ENCODE measurements at places on chromosomes 6 and 20.

- H3K4me1 ChIP-seq = no peaks in the 10 kb centered on the region
- H3K4me3 ChIP-seq = no peak overlapping the region
- no peaks in the 10 kb centered on the region for H3K27me3 ChIP-seq
- no peak overlapping the region for H3K27ac ChIP-seq
- no peak for DNase-seq
These were observed 57.5 kb upstream of the BHLHE23 start for GRCh38 chr20:63064310-63064709.

DNA sequence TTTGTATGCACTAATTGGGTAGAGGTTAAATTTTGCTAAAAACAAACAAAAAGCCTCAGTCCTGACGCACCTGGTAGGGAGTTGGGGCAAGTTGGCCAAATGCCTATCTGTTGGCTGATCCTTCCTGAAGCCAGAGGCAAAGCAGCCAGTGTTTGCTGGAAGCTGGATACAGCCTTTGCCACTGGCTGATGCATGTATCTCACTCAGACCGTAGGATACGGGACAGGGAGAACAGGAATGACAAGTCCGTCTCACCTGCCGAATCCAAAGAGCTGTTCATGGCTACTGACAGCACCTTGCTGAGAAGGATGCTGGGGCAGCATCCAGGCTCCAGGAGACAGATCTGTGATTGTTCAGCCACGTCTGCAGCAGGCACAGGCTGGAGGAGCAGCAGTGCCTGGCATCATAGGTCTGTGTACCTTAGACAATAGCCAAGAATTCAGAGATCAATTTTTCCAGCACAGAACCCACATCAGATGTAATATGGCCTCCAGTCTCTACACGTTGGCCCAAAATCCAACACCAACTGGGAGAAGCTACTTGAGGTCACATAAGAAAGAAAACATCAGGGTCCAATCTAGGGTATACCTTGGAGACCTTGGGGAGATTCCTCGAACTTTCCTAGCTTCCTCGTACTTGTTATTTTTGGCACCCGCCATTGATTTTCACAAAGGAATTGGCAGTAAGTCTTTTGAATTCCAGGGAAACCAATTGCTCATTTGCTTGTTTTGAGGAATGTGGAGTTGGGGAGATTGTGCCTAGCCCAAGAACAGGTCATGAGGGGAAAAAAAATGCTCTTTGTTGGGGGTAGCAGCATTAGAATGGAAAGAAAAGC, 108.5 kb upstream of the ARMC2 start:
- H3K4me1 ChIP-seq = peaks cover 6% of the 10 kb centered on the region
- DNase-seq = no peak
- no peaks in the 10 kb centered on the region for H3K27me3 ChIP-seq
- H3K4me3 ChIP-seq = no peak overlapping the region
- H3K27ac ChIP-seq = no peak overlapping the region

- H3K27me3 ChIP-seq = no peaks in the 10 kb centered on the region
- peaks cover 34% of the 10 kb centered on the region for H3K4me1 ChIP-seq
- H3K4me3 ChIP-seq = no peak overlapping the region
- no peak overlapping the region for H3K27ac ChIP-seq
These were observed 14.1 kb upstream of the THBD start for GRCh38 chr20:23063581-23063980.

- H3K4me1 ChIP-seq = no peaks in the 10 kb centered on the region
- no peak overlapping the region for H3K4me3 ChIP-seq
- no peak overlapping the region for H3K27ac ChIP-seq
- no peaks in the 10 kb centered on the region for H3K36me3 ChIP-seq
- no peaks in the 10 kb centered on the region for H3K27me3 ChIP-seq
These were observed 116.2 kb upstream of the MYL9 start for GRCh38 chr20:36425166-36425565.

All from upper lobe of left lung (tissue), 6 donors.